ENCODE measurements at places on chromosomes 12 and 14.

GRCh38 chr14:102248121-102248520, 56.8 kb downstream of the MOK start:
- DNase-seq = no peak

DNA sequence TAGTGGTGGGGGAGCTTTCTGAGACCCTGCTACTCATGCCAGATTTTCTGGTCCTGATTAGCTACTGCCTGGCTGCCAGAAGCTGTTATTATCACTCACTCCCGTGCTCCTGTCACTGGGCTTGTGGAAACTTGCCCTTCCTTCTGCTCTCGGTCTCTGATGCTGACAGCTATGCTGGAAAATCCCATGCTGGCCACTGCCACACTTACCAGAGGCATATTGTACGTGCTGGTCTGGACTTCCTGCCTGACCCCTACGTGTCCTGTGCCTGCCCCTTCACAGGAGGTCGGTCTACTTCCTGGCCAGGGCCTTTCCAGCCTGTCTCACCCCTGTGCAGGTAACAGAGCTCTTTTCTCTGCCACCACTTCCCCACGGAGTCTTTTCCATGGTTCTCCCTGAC, 149.4 kb upstream of the PLEKHG7 start:
- DNase-seq = no peak

DNA sequence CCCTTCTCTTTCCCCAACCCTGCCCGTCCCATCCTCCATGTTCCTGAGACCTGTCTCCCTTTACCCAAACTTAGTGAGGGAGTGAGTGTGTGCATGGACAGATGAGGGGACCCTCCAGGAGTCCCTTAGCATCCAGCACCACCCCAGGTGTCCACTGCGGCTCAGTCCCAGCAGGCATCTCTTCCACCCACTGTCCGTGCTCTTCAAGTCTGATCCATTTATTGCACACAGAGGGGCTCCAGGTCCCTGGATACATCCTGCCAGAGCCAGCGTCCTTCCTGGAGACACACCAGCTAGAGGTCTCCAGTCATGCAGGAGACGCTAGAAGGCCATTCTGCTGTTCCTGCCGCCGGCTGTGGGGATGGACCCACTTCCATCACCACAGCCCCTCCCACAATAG, 239.2 kb downstream of the ADGRD1 start:
- DNase-seq = no peak

- no peak for DNase-seq
These were observed 4.5 kb downstream of the SUOX start for GRCh38 chr12:56001487-56002100.

DNA sequence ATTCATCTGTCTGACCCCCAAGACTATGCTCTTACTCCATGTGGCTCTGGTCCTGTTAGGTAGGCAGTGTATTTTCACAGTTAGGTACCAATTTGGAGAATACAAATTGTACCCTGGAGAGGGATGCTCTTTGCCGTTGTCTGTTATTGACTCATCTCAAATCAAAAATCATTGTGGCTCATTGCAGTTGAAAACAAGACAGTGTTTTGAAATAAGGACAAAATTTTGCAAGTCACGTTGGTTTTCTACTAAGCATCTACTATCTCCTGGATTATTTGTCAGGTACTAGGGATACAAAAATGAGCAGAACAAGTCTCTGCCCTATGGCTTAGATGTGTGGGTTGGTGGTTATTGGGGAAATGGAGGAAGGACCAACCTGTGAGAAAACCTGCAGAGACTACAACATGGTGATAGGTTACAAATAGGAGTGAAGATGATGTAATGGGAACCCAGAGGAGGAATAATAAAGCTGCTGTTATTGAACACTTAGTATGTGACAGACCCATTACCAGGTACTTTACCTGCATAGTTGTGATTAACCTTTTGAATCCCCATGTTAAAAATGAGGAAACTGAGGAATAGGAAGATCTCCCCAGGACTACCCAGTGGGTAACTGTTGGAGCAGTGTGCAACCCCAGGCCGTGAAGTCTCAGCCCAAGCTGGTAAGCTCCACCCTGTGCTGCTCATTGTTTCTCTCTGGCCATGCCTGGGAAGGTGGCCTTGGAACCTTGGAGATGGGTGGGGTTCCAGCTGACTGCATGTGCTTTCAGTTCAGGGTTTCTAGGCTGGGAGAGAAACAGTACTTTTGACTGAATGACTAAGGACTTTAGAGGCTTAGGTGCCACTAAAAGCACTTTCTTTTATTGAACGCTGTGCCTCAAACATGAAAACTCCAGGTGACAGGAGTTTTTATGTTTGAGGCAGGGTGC, 72.9 kb upstream of the SRSF5 start:
- peak; percentile 89 for DNase-seq

DNA sequence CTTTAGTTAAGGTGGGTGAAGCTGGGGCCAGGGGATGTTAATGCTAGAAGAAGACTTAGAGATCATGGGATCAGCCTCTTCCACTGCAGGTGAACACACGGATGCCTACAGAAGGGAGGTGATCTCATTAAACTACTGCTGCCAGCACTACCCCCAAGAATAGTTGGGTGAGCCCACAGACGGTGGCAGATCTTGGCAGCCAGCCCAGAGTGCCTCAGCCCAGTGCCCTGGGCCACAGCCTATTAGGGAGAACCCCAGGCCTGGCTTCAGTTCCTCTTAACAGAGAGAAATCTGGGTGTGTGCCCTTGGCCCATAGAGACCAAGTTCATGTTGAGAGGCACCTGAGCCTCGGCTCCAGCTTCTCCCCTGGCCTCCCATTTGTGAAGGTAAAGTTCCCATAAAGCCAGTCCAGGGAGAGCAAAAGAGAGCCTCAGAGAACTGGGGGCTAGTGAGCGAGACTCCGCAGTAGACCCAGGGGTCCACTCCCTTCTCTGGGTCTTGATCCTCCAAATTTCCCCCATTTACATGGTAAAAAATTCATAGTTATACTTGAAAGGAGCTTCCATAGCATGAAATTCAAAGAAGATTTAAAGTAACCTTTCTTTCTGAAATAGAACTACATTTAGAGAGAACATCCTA, 125.0 kb upstream of the CCND2 start:
- peak; percentile 82 for DNase-seq

- DNase-seq = no peak
These were observed 142.7 kb downstream of the RAD51B start for GRCh38 chr14:67962215-67962644.

- DNase-seq = no peak
These were observed 200.9 kb downstream of the RPAP3 start for GRCh38 chr12:47504775-47505446.

DNA sequence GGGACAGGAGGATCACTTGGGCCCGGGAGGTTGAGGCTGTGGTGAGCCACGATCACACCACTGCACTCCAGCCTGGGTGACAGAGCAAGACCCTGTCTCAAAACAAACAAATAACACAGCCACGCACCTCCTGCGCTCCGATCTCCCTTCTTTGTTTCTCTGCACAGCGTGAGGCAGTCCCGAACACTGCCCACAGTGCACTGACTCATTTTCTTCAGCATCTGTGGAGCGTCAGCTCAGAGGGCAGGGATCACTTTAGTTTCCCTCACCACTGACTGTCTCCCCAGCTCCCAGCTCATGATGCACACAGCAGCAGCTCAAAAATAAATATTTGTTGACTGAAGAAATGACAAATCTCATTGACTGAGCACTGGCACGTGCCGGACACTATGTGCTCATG, 883 bp upstream of the MYL2 start:
- DNase-seq = no peak

DNA sequence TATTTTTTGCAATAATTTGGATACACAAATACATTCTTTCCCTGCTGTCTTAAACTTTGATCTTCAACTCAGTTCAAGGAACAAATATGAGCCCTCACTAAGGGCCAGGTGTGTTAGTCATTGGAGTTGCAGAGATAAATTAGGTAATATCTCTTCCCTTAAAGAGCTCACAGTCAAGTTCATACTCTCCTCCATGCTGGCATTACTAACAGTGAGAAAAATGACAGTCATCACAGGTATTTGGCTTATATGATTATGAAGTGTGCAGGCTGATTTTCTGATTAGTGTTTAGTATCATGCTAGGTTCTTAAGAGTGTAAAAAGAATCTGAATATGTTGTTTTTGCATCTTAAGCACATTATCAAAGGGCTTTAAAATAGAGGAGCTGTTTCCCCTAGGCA, 594.7 kb downstream of the CCER1 start:
- no peak for DNase-seq

DNA sequence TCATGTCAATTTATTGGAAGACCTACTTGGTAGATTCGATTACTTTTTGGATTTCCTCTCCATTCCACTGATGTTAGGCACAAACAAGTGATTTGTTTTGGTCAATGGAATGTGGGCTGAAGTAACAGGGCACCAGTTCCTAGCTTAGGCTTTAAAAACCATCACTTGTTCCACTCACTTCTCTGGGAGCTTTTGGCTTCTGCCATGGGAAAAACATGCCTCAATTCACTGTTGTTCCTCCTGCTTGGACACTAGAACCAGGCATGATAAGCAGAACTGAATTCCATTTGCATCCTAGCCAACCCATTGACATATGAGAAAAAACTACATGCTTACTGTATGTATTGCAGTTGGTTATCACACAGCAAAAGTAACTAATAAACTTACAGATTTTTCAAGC, 47.8 kb downstream of the LLPH start:
- DNase-seq = no peak

DNA sequence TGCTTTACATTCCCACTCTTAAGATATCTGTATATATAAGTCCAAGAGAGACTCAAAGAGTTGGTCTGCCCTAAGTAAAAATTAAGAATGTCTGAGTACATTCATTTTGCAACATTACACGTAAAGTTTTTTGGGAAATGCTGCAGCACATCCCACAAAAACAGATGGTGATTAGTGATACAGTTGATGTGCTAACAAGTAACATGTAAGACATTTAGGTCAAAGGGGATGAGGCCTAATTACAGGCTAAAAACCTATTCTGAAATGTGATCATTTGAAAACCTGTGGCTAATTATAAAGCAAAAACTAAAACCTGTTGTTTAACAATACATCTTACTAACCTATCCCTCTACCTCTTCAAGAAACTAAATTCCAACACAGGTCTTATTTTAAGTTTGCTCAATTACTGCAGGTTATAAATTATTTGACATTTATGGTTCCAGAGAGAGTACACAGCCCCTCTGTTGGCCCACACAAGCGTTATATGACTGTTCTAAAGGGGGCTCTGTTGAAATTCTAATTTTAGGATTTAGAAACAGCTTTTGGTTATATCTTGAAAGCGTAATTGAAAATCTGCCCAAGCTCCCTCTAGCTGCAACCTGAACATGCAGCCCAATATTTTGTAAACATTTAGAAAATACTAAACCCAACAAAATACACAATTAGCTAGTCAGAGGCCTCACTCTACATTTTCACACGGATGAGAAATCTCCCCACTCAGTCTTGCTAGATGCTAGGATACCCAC, 42.9 kb downstream of the BRAP start:
- no peak for DNase-seq

- no peak for DNase-seq
These were observed 33.7 kb downstream of the TMEM132D start for GRCh38 chr12:129870136-129870535.

DNA sequence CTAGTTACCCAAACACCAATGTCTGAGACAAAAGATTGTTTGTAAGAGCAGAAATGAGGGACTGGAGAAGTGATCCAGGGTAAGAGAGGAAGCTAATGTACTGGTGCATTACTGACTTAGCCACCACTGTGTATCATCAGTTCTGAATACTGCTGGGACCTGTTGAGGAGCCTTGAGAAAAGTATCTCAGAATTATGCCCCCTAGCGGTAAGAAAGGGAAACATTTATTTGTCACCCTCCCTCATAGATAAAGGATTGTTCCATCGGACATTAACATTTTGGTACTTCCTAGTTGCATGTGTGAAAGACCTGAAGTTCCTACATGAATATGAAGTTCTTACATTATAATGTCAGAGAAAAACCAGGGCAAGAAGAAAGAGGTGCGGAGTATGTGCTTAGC, 612.5 kb downstream of the FSCB start:
- DNase-seq = no peak

- no peak for DNase-seq
These were observed 202.7 kb downstream of the PRKD1 start for GRCh38 chr14:29724991-29725390.

DNA sequence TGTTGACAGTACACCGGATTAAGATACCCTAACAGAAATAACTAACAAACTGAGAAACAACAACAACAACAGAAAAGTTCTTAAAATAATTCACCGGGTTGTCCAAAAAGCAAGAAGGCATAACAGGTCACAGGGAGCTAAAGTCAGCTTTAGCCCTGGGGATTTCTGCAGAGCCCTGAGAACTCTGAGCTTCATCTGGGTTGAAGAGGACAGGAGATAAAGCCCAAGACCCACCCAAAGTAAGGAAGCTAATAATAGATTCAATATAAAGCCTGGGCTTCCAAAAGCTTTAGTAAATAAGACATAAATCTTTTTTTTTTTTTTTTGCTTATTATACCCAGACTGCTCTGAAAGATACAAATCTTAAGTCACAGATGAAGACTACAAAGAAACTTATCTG, 44.1 kb upstream of the MTERF2 start:
- no peak for DNase-seq

GRCh38 chr14:87810711-87811110, 182.3 kb downstream of the GALC start:
- no peak for DNase-seq

GRCh38 chr12:111715279-111715678, 29.4 kb downstream of the ACAD10 start:
- DNase-seq = no peak

DNA sequence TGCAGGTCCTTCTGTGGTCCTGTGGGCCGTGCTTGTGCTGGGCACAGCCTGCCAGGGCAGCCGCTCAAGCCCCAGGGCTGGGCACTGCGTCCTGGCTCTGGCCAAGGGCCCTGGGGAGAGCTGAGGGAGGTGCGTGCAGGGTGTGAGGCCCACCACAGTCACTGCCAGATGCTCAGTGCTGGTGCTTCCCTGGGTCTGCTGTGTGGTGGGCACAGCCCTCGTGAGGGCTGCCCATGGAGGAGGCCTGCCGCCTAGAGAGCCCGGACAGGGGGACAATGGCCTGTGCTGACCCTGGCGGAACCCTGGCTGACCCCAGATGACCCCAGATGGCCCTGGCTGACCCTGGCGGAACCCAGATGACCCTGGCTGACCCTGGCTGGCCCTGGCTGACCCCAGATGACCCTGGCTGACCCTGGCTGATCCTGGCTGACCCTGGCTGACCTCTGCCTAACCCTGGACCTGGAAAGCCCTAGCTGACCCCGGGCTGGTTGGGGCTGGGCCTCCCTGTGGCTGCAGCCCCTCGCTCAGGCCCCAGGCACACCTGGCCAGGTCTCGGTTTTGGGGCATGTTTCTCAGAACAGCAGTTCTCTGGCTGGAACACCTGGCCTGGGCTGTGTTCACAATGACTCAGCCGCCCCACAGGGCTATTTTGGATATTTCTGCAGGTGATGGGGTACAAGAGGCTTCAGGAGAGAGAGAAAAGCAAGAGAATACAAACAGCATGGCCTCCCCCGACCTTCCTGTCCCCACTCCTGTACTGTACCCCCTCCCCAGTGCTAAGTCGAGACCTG, 55.4 kb downstream of the TMEM121 start:
- DNase-seq = no peak

GRCh38 chr12:20434996-20435395, 66.7 kb downstream of the PDE3A start:
- DNase-seq = no peak

GRCh38 chr12:64065881-64066451, 156.1 kb downstream of the KICS2 start:
- no peak for DNase-seq

GRCh38 chr12:103401421-103401820, 94.3 kb downstream of the C12orf42 start:
- no peak for DNase-seq

Data from left colon (tissue), 2 donors.